ENCODE measurements at places on chromosomes 7 and 10.

- no peak for DNase-seq
These were observed 16.7 kb downstream of the PFKFB3 start for GRCh38 chr10:6219494-6219836.

- DNase-seq = no peak
These were observed 61.1 kb downstream of the SORCS1 start for GRCh38 chr10:107103174-107104025.

GRCh38 chr10:27020243-27020642 lies 80.1 kb downstream of the ANKRD26 start:
- no peak for DNase-seq

- DNase-seq = no peak
These were observed 30.6 kb downstream of the PALD1 start for GRCh38 chr10:70508912-70509756.

DNA sequence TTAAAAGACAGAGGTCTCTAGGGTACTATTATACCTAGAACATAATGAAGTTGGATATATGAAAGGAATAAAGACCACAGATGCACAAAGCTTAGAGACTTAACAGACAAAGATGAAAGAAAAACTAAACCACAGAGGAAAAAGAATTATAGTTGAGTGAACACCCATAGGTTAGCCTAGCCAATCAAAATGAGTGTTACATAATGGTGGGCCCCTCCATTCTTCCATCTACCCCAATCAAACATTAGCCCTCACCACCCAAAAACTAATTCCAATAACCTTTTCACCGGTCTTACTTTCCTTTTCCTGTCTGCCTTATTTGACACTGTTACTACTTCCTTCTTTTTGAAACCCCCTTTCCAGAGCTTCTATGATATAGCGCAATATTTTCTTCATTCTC lies 130.1 kb downstream of the ELMO1 start:
- DNase-seq = no peak

DNA sequence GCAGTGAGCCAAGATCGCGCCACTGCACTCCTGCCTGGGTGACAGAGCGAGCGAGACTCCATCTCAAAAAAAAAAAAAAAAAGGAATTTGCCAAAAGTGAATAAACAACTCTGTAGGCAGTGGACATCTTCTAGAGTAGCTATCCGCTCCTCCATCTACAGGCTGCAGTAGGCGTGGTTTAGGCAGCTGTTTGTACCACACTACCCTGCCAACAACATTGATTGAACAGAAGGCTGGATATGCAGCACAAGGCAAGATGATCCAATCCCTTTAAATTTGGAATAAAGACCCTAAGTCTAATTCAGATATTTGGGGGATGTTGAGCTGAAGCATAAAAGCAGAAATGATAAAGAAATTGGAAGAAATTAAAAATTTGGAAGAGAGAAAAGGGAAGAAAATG lies 141.6 kb downstream of the TES start:
- no peak for DNase-seq

DNA sequence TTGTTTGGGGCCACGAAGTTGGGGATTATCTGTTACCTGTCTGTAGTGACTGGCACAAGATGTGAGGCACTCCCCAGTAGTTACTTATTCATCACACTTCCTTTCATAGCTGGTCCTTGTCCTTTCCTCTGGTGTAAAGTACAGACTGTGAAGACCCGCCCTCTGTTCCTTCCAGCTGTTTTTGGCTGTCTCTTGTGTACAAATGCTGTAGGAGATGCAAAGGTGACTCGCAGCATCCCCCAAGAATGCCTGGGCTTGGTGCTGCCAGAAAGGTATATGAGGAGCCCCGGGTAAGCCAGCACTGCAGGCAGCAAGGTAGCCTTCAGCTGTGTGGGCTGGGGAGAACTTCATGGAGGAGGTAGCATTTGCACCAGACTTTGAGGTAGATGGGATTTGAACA lies 236.6 kb downstream of the EBF3 start:
- DNase-seq = no peak

- no peak for DNase-seq
These were observed 108.0 kb downstream of the MKX start for GRCh38 chr10:27637601-27638000.

DNA sequence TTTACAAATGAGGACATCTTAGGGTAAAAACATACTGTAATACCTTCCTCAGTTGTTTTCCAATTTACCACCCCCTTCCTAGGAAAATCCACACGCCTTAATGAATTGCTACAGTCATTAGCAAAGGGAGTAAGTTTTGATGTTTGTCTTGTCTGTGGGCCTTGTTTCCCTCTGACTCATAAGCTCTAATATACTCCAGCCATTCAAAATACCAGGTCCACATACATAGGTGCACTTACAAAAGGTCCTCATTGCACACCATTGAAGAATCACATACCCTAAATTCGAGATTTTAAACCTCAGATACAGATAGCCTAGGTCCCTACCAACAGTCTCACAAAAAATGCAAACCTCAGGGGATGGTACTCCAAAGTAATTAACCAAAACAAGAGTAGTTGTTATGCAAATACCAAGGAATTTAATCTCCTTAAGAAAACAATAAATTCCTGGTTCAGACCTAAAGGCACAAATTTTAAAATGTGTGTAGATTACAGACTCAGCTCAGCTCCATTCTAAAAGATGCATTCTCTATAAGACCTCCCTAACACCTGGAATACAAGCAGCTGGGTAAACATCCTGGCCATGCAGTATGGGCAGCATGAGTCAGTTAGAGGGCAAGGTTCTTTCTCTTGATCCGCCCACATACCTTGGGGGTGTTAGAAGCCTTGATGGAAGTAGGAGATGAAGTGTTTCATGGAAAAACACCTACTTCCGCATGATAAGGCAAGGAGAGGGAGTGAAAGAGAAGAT lies 3.0 kb upstream of the LIPK start:
- DNase-seq = no peak

DNA sequence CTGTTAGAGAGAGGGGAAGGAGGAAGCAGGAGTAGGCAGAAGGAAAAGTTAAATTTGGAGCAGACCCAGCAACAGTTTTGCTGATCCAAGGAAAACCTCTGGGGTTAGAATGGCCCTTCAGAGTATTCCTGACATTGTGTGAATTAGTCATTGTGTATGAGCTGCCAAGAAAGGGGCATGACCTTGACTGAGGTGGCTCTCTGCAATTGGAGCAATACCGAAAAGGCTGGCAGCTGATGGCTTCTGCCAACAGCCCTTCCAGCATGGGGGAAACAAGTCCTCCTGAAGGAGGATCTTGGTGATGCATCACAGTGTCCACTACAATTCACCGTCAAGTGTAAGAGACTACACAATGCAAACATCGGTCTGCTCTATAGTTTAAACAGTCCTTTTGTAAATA lies 20.6 kb upstream of the WASL start:
- no peak for DNase-seq

DNA sequence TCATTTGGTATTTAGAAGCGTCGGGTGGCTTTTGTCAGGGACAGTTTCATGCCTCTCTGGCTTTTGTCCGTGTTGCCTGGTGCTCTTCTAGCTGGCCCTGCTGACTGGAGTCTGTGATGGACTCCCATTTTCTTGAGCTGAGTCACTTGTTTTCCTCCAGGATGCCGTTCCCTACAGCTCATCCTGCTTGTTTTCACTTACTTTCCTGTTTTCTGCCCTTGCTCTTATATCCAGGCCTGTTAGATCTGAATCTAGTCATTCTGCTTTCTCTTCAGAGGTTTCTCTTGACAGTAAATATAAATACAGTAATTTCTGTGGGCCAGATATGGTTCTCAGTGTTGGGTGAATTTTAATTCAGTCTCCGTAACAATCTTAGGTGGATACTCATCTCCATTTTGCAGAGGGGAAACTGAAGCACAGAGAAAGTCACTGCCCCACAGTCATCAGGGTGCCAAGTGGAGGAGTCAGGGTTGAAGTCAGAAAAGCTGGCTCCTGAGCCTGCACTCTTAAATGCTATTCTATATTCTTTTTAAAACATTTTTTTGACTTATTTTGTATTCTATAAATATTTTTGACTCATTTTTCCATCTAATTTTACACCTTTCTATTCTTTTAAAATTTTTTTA lies 85.4 kb downstream of the CCNY start:
- DNase-seq = no peak

DNA sequence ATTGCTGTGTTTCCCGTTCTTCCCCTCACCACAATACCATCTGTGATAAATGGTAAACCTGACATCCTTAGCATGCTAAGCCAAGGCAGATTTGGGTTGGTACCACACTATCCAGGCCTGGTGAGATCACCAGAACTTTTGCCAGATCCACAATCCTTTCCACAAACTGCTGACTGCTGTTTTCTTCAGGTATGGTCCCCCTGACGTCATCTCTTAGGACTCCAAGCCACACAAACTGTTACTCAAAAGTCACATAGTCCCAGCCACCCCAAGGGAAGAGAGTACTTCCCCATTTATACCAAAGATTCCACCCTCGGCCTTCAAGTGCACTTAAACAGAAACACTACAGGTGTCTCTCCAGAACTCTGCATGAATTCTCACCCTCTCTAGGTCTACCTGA lies 34.8 kb downstream of the SLC25A13 start:
- DNase-seq = no peak

- DNase-seq = no peak
These were observed 278.8 kb downstream of the CACNA2D1 start for GRCh38 chr7:82164813-82165212.

GRCh38 chr7:95324431-95324830 lies at the start of gene PON1:
Gene PON1 (minus strand): TSS chr7:95324532. CDS start chr7:95324475, 57 bp downstream.
- no peak for DNase-seq

DNA sequence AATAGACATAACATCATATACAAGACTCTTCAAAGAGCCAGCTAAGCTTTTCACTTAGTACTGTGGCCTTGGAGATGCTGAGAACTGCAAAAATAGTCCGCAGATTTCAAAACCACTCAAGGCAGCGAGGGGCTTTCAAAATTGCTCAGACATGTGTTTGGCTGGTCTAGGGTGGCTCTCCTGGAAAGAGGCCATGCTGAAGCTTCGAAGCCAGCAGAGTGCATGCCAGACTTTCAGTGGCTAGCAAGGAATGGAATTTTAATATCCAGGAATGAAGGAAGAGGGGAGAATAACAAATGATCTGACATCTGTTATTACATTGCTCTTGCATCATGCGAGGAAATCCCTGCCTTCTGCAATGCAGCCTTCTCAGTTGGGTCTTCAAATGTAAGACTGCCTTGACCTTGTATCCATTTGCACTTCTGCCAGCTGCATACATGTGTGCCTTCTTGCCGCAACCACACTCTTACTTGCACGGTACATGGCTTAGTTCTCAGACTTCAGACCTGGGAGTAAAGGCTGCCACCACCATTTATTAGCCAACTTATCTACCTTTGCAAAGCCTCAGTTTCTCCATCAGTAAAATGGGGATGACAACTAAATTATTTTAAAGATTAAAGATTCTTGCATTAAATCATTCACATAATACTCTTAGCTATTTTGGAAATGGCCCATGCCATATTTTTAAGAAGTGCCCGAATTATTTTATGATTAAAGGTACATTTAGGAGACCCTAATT lies 55.9 kb downstream of the ITIH5 start:
- DNase-seq = no peak

DNA sequence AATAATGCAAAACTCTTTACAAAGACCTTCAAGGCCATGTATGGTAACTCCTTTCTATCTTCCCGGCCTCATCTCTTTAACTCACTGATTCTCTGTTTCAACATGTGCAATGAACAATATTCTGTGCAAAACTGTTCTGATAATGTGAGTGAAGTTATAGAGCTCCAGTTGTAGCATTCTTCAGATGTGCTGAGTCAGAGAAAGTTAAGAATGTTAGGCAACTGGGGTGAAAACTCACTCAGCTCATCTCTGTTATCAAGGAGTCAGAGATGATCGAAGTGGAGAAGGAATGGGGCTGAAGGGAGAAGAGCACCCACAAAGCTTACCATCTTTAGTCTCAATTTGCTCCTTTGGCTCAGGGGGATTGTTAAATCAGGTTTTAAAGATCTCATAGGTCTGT lies 344.7 kb upstream of the NPSR1 start:
- DNase-seq = no peak

DNA sequence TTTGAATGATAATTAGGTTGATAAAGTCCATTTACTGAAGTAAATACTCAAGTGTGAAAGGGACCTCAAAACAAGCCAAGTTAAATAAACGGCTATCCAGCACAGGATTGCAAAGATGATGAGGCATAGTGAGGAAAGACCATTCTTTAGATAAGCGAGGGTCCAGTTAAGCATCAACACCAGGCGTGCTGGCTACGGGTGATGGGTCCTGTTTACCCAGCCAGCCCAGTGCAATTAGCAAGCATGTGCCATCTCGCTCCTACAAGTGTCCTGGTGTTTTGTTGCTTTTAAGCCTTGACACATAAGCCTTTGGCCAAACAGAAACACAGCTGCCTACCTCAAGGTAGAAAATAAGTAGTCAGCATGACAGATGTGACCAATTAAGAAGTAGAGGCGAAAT lies 7.1 kb downstream of the NEBL start:
- no peak for DNase-seq

GRCh38 chr10:6130848-6131470 lies 42.1 kb downstream of the RBM17 start:
- no peak for DNase-seq

GRCh38 chr7:39686261-39686924 lies 63.0 kb downstream of the RALA start:
- DNase-seq = no peak

DNA sequence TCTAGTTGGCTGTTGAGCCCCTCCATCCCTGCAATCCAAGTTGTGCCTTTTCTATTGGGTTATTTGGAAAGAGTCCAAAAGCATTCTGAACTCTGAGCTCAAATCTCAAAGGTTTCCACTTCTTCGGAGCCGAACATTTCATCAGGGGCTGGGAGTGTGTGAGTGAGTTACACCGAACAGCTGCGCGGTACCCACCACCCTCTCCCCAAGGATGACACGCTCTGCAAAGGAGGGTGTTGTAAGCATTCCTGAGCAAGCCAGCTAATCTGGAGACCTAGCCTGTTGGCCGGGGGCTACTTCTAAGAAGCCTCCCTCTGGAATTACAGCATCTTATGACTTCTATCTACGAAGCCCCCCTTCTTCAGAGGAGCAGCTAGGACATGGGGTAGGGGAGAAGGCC lies 270.5 kb downstream of the CREB5 start:
- no peak for DNase-seq

- no peak for DNase-seq
These were observed 28.4 kb downstream of the DAGLB start for GRCh38 chr7:6419310-6419773.

- no peak for DNase-seq
These were observed 10.5 kb upstream of the GATAD1 start for GRCh38 chr7:92436612-92437445.

All from hematopoietic multipotent progenitor cell treated with erythropoietin and hydrocortisone succinate and interleukin-3 and kit ligand, for 8 days (in vitro differentiated cells).